ENCODE measurements at places on chromosomes 4 and X. TPM values are rescaled to one million over a fixed set of nuclear protein-coding genes. Genes with fewer than 3 reads are reported as not detected.

DNA sequence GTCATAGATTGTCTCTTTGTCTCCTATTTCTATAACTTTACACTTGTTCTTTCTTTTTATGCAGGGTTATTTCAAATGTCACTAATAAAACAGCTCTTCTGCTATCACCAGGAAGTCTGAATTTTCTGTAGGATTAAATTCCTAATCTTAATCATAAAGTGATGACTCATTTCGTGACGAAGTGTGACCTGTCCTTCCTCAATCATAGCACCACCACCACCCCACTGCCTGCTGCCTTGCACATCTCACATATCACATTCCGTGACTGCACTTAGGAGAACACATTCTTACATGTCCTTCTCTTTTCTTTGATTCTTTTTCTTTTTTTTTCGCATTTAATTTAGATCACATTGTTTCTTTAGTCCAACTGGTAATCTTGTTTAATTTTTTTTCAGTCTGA, 57.7 kb upstream of the UGT2B7 start:
- no peak for DNase-seq

GRCh38 chrX:65127842-65128241, 151.6 kb upstream of the ZC4H2 start:
- DNase-seq = no peak

DNA sequence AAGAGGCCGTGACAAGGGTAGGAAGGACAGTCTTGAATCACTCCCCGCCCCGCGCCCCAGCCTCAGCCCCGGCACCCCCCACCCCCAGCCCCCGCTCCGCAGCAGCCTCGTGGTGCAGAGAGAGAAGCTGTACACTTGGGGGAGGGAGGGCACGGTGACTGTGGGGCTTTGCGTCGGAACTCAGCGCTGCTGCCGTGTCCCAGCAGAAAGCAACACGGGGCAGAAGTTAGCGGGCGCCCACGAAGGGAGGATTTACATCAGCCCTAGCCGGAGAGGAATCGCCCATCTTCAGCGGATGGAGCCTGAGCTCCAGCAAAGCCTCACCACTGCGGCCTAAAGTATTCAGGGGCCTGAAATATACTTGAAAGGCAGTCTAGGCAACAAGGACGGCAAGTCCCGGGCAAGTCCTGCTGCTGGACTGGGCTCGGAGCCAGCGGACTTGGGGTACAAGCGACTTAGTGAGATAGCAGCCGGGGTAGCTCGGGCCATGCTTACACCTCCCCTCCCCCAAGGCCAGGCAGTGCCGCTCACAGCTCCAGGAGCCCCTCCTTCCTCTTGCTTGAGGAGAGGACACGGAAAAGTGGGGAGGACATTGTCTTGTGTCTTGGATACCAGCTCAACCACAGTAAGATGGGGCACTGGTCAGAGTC, 18.5 kb upstream of the OPN1LW start:
- no peak for DNase-seq

- no peak for DNase-seq
These were observed 22.1 kb upstream of the OPN1LW start for GRCh38 chrX:154121961-154122360.

- no peak for DNase-seq
These were observed 230.4 kb upstream of the GATB start for GRCh38 chr4:151991001-151991883.

DNA sequence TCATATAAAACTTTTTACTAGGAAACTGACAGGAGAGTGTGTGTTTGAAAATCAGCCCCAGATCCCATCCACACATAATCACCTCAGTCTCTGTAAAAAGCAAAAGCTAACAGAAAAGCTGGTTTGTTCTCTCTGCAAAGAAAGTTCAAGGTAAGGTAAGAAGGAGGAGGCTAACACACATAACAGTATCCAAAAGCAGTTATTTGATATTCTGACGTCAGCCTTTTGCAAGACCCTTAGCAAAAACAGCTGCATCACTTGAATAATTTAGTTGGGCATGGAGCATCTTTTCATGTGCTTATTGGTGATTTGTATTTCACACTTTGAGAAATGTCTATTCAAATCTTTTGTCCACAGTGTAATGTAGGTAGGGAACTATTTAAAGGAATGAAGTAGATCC, 5.5 kb downstream of the TCEAL9 start:
- DNase-seq = no peak

SPOCK3 gene
- total RNA-seq = not detected

GRCh38 chrX:131264665-131265064, 24.4 kb downstream of the IGSF1 start:
- no peak for DNase-seq

DNA sequence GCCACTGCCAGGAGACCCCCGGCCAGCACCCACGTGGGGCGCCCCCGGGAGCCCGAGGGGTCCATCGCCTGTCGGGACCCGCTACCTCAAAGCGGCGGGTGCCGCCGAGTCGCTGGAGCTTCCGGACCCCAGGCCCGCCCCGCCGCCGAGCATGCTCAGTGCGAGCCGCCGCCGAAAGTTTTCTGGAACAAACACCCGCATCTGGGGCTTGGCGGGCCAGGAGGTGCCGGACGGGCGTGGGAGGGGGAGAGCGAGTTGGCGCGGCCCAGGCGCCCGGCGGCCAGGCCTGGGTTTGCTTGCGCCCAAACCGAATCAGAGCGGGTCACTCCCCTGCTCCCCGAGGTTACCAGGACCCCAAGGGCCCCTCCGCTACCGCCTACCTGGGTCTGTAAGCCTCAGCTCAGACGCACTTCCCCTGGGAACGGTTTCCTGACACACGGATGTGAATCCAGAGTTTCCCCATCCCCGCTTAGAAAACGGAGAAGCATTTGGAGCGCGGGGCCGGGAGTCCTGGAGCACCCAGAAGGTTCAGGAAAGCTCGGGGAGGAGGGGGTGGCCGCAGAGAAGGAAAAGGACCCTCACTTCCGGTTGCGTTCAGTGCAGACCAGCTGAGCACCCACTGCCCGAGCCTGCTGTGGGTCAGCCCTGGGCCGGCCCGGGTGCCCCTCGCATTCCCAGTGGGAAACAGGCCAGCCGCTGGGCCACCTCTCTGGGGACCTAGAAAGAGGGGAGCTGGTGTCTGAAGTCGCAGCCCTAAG, at the start of gene EVC2:
TSS of gene EVC2 (minus strand) at position 111 of the 758 bp plus-strand sequence. CDS start at position 65, 46 bp downstream.
- DNase-seq = no peak

GRCh38 chr4:144104509-144105130, 35.9 kb downstream of the GYPA start:
- DNase-seq = no peak

DNA sequence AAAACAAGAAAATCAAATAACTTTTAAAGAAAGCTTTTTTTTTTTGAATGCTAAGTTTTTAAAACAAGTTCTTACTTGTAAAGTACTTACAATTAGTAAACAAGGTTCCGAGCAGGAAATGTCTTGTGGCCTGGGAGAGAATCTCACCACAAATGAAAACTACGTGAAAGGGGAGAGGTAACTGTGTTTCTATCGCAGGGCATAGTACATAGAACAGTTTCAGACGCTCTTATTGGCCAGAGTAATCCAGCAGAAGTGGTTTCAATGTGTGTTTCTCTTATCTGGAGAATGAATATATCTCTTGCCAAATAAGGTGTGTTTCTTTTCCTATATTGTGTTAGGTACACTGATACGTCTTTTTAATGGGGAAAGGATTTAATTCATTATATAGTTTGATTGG, at the start of gene PLAC8:
TSS of gene PLAC8 (minus strand) at position 154 of the 400 bp plus-strand sequence. CDS start 6,808 bp downstream, outside the sequence.
- no peak for DNase-seq

- DNase-seq = no peak
These were observed 115.8 kb downstream of the AFF1 start for GRCh38 chr4:87050596-87050995.

GRCh38 chr4:138815811-138816210, 199.8 kb upstream of the NOCT start:
- DNase-seq = no peak

- DNase-seq = no peak
These were observed 45.9 kb downstream of the WDFY3 start for GRCh38 chr4:84920617-84921016.

DNA sequence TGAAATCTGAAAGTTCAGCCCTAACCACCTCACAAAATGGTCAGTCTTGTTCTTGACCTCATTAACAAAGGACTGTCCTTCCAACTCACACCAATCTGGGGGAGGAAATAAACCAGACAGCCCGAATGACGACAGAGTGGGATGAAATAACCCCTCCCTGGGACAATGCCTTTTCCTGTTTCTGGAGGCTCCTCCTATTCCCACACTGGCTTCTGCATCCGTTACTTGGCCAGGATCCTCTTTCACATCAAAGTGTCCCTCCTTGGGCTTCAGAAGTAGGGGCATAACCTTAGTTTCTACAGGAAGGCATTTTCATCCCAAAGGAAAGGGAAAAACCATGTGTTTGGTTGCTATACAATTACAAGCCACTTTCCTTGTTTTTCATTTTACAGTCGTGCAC, 59.8 kb upstream of the RPL34 start:
- DNase-seq = no peak

GRCh38 chr4:118942465-118942864, 53.8 kb downstream of the SYNPO2 start:
- no peak for DNase-seq

DNA sequence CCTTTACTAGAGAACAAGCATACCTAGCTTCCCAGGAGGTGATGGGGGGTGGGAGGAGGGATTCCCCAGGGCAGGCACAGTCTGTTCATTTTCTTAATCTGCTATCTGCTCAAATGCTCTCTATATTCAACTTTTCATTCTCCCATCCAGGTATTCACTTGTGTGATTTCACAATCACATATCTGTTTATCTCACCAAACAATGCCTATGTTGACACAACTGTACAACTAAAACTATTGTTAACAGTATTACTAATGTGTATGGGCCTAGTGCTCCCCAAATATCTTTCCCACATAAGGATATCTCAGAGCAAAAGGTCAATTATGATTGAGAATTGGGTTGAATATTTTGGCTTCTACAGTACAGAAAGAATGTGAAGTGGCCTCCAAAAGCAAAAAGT, 210.8 kb downstream of the IQCM start:
- DNase-seq = no peak

PRDM5 gene
- total RNA-seq = 11.8 TPM

DNA sequence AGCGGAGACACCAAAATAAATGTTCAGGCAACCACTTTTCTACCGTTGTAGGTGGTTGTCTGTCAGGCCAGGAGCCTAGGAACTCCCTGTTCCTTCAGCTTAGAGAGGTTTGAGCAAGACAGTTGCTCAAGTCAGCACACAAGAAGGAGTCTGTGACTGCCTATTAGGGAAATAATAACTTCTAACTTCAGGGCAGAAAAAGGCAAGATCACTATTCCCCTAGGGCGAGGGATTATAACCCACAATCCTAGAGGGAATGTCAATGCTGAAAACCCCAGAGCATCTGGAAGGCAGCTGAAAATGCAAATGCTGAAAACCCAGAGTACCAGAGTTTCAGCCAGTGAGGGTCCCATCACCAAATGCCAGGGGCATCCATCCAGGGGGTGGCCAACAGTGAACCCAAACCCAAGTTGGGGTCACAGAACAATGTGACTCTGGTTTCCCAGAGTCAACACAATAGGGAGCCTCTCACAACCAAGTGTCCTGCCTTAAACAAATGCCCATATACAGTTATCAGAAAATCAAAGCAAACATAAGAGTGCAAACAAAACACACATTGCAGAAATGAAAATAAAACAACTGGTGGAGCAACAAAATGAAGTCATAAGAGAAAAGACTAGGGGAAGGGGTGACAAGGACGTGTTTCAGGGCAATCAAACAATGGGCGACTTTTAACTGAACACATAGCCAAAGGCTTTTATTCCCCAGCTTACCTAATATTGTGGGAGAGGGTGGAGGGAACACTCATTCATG, 27.6 kb downstream of the MORF4L2 start:
- no peak for DNase-seq
